ENCODE measurements at places on chromosomes 13 and 19.
A peak's percentile ranks its signal among the peaks of the same experiment; 100 is the strongest.

GRCh38 chr13:96816874-96817273, 177.4 kb downstream of the OXGR1 start:
- DNase-seq: no peak

- DNase-seq: no peak
Measured at GRCh38 chr13:113915012-113915763, 51.3 kb upstream of the GAS6 start.

- no peak for DNase-seq
Measured at GRCh38 chr19:19820774-19821320, 703 bp downstream of the ZNF506 start.

DNA sequence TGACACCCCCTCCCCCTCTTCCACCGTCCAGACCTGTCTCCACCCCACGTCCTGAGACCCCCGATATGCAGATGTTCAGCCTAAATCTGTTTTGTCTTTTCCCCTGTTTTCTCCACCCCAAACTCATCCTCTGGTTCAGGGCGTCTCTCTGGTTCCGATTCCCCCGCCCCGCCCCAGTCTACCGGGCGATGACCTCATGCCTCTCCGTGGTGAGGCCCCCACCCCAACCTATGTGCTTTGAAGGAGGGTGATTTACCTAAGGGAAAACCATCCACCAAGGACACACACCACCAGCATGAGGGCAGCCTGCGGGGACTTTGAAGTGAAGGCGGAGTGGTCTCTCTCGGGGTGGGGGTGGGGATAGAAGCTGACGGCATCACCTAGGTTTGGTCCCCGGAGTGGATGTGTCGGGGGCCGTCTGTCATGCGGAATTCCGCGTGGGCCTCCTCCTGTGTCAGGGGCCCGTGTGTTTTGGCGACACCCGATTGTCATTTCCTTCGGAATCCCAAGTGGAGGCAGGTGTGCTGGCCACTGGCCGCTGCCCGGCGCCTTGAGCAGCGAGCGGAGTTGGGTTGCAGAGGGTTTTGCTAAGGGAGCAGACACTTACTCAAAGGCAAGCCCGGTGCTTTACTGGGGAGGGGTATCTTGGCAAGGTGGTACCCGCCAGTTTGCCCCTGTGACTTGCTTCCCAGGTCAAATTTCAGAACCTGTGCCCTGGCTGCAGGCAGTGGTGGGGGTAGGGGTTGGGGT, 1.4 kb downstream of the FZR1 start:
- DNase-seq: no peak

DNA sequence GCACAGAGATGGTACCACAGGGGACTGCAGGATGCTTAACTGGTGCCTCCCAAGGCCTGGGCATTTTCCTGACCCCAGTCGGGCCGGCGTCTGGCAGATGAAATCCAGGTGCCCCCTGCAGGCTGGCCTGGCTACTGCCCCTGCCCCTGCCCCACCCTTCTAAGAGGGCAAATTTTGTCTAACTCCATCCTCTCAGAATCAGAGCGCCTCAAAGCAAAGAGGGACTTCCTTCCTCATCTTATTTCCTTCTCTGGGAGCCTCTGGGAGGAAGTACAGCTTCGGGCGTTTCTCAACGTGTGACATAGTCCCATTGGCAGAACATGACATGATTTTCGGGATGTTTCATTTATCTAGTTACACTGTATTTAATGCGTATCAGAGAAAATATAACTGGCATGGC, 2.7 kb downstream of the PRKACA start:
- no peak for DNase-seq

DNA sequence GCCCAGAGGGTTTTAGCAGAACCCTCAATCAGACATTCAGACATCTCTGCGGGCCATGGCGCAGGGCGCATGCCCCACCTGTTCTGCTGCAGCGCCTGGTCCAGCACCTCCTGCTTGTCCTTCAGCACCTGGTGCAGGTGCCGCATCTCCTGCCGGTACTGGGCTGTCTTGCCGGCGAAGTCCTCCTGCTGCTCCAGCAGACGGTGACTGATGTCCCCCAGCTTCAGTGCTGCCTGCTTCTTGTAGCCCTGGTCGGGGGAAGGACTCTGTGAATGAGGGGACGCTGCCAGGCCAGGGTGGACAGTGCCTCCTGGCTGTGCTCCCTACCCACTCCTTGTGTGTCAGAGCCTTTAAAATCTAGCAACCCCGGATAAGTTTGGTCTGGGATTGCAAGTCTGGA, 12.2 kb upstream of the SLC7A9 start:
- DNase-seq: no peak

GRCh38 chr13:75324413-75324940, 157.5 kb downstream of the TBC1D4 start:
- DNase-seq: no peak

DNA sequence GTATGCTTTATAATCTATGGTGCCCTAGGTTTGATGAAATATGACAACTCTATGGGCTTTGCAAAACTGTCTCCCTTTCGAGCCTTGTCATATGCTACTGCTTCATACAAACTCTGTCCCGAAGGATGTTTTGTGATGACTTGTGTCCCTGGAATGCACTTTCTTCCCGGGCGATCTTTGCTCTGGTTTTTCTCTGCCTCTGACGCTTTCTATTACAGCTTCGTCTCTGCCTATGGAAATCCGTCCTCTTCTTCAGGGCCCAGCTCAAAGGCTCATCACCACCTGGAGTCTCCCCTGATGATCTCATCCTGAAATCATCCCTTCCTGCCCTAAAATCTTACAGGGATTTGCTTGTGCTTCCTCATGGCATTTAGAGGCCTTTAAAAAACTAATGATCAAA, 191.5 kb upstream of the KL start:
- DNase-seq: no peak

GRCh38 chr19:51837145-51837544, 42.2 kb downstream of the FPR3 start:
- DNase-seq: no peak

DNA sequence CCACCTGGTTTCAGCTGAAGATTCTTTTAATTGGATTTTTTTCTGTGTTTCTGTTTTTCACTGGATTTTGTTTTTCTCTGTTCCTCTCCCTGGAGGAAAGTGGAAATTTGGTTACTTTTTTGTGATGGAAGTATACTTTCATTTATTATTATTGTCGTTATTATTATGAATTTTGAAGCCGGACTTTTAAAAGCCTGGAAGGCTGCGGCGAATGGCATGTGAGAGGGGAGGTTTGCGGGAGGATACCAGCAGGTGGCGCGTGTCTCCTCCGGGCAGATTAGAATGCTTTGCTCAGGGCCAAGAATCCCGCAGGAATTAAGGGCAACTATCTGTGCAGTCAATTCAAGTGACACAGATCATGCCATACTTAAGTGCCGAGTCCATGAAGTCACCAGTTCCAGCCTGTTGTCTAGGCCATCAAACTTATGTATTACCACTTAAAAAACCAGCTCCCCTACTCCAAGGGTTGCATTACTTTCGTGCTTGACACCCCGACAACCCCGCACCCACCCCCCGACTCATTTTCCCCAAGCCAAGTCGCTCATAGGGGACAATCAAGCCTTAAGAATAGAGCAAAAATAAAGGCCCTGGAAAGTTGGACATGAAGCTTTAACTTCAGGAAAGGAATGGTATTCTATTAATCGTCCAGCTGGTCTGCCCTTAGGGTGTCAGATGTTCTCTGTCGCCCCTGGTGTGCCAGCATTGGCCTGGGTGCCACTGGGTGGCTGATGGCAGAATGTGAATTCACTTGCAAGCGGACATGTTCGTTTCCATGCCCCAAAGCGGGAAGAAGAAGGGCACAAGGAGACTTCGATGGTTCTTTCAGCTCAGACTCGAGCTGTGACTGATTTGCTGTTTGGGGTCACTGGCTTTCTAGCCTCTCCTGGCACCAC, 1.3 kb upstream of the LRCH1 start:
- DNase-seq: peak; percentile 30

DNA sequence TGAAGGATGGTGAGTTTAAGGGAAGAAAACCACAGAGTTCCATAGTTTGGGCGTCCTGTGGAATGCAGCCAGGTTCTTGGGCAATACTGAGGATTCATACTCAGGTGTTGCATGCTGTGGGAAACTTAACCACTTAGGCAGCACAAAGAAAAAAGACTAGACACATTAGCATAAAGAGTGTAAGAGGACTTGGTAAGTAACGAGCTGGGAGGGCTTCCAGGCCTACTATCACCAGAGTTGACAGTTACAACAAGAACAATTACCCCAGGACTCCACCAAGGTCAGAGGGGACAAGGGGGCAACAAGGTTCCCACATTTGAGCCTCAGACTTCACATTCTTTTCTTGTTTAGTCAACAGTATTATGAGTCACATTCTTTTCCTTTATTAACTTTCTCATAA, 33.2 kb downstream of the KCTD12 start:
- DNase-seq: no peak

DNA sequence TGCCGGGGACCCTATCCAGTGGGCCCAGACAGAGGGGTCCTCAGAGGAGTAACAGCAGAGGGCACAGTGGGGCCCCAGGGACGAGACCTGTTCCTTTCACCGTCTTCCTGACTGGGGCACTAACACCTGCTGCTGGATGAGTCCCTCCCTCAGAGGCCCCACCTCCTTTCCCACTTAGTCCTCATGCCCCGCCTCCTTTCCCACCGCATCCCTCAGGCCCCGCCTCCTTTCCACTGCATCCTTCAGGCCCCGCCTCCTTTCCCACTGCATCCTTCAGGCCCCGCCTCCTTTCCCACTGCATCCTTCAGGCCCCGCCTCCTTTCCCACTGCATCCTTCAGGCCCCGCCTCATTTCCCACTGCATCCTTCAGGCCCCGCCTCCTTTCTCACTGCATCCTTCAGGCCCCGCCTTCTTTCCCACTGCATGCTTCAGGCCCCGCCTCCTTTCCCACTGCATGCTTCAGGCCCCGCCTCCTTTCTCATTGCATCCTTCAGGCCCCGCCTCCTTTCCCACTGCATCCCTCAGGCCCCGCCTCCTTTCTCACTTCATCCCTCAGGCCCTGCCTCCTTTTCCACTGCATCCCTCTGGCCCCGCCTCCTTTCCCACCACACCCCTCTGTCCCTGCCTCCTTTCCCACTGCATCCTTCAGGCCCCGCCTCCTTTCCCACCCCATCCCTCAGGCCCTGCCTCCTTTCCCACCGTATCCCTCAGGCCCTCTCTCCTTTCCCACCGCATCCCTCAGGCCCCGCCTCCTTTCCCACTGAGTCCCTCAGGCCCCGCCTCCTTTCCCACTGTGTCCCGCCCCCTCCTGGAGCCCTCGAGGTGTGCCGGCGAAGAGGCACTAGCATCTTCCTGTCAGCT, 6.7 kb downstream of the SPPL2B start:
- no peak for DNase-seq

DNA sequence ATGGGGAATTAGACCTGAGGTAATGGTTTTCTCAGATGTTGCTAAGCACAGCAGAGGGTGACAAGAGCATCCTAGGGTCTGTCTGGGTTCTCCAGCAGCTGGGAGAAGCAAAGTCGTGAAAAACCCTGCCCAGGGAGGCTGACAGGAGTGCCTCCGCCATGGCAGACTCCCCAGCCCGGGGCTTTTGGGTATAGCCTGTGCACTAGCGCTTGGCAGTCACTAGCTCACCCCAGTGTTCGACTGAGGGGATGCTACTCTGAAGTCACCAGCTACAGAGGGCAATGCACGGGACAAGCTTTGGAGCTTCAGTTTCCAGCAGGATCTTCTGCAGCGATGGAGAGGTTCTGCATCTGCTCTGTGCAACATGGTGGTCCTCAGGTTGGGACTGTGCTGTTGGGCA, 87.5 kb downstream of the ING1 start:
- DNase-seq: no peak

DNA sequence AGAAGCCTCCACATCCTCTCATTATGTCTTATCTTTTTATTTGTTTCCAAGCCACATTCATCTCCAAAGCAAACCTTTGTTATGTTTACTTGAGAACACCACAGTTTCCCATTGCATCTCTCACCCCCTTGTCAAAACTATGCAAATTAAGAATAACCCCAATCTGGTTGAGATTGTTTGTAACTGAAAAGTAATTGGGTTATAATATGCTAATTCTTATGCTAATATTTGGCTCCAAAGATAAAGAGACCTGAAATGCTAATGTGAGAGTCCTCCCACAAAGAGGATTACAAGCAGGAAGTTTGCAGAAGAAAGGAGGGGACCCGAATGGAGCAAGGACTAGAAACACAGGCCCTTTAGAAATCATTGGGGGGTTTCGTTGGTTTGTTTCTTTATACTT, 92.9 kb upstream of the UBL3 start:
- no peak for DNase-seq

DNA sequence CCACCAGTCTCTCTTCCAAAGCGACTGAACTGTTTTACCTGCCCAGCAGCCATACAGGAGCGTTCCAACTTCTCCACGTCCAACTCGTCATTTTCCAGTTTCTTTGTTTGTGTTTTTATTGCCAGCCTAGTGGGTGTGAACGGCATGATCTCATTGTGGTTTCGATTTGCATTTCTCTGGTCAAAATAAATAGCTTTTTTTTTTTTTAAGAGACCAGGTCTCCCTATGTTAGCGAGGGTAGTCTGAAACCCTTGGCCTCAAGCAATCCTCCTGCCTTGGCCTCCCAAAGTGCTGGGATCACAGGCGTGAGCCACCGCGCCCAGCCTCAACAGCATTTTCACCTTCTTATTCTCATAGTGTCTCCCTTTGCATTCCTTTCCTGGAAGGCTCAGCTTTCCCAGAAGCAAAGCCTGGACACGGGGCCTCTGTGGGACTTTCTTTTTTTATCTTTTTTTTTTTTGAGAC, 4.2 kb upstream of the JSRP1 start:
- DNase-seq: no peak

DNA sequence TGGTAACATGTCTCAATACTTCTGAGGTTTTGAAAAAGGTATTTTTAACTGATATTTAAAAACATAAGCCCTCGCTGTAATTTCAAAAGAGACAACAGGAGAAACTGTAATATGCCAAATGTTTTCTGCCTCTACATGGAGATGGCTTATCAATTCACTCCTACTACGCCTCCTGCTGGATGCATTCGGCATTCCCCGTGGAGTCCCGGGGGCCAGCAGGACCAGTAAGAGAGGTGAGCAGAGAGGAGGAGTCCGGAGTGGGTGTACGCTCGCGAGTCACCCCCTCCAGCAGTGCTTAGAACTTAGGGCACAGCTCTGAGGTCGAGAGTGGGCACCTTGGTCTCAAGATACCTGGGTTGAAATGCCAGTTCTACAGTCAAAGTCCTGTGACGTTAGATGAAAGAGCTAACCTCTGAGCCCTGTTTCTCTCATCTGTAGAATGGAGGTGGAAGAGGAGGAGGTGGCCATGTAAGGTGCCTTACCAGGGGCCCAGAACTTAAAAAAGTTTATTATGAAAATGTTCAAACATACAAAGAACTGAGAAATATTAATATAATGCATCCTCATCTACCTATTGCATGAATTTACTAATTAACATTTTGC, 110.2 kb downstream of the STK24 start:
- DNase-seq: no peak

DNA sequence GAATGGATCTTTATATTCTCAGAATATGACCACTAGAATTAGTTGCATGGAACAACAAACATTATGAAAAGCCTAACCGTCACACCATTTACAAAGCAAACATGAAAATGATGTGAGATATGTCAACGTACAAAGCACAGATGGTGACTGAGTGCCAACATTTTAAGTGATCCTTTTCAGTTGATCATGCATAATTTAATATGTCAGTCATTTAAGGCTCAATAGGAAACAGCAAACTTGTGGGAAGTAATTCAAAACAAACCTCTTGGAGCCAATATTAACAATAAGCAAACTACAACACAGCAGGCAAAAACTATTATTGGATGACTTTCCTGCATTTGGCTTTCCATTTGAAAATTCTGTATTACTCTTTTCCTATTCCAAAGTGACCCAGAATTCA, 277.6 kb downstream of the SLITRK6 start:
- no peak for DNase-seq

GRCh38 chr19:3239367-3239766, 14.9 kb downstream of the CELF5 start:
- DNase-seq: no peak

All from T-helper 1 cell (primary cell).